ENCODE measurements at places on chromosomes 16 and 17.

GRCh38 chr17:76682296-76682695 is 28.5 kb downstream of the MXRA7 start:
- DNase-seq: peak; percentile 43

GRCh38 chr16:79816081-79816497 is 215.6 kb upstream of the MAF start:
- DNase-seq: no peak

- DNase-seq: no peak
Observed at GRCh38 chr17:40348136-40348504, 16.4 kb downstream of the GJD3 start.

GRCh38 chr17:4318186-4318585 is 48.3 kb downstream of the UBE2G1 start:
- DNase-seq: no peak

GRCh38 chr16:87278191-87279093 is 38.8 kb downstream of the C16orf95 start:
- peak; percentile 76 for DNase-seq

DNA sequence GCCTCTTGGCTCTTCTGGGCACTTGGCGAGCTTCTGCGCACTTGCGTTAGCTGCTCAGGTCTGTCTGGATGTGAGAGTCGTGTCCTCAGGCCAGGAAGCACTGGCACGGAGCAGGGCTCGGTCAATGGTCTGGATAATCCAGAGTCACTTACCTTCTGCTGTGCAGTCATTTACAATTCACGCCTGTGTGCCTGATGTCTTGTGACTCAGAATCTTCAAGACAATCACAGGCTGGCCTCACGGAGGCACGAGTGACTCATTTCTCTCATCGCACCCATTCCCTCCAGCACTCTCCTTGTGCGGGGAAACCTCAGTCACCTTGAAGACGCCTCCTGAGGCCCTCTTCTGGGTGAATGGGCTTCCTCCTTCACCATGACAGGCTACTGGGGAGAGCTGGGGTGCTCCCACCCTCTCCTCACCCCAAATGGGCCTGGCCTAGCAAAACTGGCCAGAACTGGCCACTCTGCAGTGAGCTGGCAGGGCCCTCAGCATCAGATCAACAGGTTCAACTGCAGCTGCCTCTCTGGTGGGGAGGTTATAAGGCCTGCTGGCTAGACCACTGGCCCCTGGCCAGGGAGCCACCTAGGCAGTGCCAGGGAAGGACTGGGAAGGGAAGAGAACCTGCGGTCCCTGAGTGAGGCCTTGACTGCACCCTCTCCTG is 1.9 kb upstream of the CAPN15 start:
- DNase-seq: no peak

GRCh38 chr17:69228018-69228417 is 606 bp downstream of the ABCA10 start:
- no peak for DNase-seq

DNA sequence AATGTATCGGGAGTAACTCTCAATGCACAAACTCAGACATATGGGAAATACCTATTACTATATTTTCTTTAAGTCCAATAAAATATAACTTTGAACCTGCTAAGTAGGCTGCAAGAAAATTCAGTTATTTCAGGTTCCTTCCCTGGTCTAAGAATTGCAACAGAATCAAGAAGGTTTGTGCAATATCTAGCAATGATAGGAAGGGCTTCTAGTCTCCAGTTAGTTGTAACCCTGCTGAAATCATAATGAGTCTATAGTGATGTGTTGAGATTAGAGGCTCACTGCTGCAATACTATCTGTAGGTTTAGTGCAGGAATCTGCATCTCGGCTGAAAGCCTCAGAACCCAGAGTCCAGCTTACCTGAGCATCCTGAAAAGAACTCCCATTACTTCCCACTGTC is 110.5 kb downstream of the PMP22 start:
- no peak for DNase-seq

- DNase-seq: no peak
Observed at GRCh38 chr16:67842509-67843342, 606 bp downstream of the THAP11 start.

GRCh38 chr17:82333279-82334171 is at the start of gene SECTM1:
Gene SECTM1, minus strand, starts transcription at chr17:82333766. Its CDS starts 6,526 bp downstream, at chr17:82327240.
- peak; percentile 69 for DNase-seq

DNA sequence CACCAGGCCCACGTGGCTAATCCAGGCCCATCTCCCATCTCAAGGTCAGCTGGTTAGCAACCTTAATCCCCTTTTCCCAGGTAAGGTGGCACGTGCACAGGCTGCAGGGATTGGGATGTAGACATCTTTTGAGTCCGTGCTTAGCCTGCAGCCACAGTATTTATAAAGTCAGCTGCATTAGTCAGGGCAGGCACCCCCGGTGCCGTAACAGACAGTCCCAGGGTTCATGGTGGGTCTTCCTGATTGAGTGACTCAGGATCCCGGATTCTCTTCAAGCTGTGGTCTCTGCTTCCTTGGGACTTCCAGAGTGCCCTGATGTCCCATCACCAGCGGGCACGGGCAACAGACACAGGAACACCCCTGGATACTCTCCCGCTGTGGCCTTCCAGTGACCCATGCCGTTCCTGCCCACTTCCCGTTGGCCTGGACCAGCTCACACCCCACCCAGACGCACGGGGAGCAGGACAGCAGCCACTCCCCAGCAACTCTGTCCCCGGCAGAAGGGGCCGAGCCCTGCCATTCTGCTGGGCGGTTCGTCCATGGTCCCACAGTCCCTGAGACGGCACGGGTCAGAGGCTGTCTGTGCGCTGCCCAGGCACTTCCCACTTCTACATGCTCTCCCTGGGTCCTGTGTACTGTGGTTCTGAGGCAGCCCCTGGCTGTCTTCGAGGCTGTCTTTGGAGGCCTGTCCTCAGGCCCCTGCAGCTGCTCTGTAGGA is 248.6 kb upstream of the GSE1 start:
- no peak for DNase-seq

GRCh38 chr17:19728084-19728495 is 11.7 kb upstream of the SLC47A2 start:
- peak; percentile 89 for DNase-seq

GRCh38 chr16:47565454-47565853 is 104.3 kb downstream of the PHKB start:
- peak; percentile 48 for DNase-seq

GRCh38 chr17:65901394-65901793 is 290.5 kb downstream of the CEP112 start:
- DNase-seq: no peak

DNA sequence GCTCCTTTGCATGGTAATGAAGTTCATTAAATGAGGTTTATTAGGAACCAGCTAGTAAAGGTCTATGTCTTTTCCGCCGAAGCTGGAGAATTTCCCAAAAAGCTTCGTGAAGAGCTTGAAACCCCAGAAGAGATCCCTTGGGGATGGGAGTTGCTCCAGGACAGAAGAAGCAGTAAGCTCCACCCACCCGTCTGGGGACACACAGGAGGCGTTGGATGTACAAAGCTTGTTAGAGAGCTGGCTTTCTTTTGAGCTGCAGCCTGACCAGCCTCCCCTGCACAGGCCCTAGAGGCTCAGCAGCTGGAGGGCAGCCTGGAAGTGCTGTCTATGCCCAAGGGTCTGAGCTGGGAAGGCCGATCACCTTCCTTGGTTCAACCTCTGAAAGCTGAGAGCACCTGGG is 147.4 kb upstream of the SDK2 start:
- no peak for DNase-seq

DNA sequence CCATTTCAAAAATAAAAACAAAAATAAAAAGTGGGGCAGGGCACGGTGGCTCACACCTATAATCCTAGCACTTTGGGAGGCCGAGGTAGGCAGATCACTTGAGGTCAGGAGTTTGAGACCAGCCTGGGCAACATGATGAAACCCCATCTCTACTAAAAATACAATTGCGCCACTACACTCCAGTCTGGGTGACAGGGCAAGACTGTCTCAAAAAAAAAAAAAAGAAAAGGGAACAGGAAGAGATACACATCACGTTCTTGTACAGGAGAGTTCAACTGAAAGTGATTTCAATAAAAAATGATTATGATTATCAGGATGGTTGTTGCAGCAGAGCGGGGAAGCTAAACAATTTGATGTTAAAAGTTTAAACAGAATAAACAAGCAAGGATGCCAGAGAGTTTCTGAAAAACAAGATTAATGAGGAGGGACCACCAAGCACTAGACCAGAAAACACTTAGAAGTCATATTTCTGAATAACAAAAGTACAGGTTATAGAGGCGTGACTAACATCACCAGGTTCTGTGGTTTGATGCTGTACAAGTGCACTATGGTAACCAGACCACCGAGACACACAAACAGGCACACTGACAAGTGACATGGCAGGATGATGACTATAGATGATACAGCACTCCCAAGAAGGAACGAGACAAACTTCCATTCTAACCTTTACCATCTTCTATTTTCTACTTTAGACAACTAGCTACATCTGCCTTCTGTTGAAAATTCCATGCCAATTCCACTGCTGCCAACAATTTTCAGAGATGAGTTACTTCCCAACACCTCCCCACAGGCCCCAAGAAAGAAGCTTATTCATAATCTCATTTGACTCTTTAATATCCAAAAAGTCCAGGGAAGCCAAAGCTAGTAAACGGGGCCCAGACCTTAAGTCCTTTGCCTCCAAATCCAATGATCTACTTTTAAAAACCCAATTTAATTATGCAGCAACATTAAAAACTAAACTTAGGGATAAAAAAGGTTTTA is 11.8 kb downstream of the DNAJA2 start:
- DNase-seq: no peak

GRCh38 chr16:62967611-62968010 is 931.4 kb upstream of the CDH8 start:
- DNase-seq: no peak

GRCh38 chr17:688100-688989 is 26.3 kb downstream of the VPS53 start:
- peak; percentile 32 for DNase-seq

- peak; percentile 67 for DNase-seq
Observed at GRCh38 chr16:75471723-75472633, 7.5 kb upstream of the TMEM170A start.

GRCh38 chr17:10777890-10778289 is 26.0 kb downstream of the TMEM238L start:
- no peak for DNase-seq

DNA sequence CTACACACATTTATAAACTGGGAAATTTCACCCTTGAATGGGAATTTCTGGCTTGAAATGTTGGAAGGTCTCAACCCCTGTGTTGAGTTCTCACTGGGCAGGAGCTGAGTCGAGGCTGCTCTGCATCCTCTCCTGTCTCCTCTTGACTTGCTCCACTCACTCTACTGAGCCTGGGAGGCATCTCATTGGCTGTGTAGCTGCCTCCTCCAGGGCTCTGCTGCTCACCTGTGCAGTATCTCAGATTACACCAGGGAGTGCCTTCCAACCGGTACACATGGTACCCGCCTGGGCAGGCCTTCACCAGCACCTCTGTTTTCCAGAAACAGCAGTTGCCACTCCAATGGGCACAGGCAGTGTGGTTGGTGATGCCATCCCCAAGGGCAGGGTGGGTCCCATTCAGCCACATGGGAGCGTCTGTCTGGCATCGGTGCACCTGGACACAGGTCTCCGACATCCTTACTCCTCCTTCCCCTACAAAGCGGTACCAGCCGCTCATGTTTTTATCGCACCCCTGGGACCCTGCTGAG is 3.7 kb downstream of the GP2 start:
- DNase-seq: no peak

GRCh38 chr17:31392002-31392855 is 754 bp downstream of the RAB11FIP4 start:
- no peak for DNase-seq

DNA sequence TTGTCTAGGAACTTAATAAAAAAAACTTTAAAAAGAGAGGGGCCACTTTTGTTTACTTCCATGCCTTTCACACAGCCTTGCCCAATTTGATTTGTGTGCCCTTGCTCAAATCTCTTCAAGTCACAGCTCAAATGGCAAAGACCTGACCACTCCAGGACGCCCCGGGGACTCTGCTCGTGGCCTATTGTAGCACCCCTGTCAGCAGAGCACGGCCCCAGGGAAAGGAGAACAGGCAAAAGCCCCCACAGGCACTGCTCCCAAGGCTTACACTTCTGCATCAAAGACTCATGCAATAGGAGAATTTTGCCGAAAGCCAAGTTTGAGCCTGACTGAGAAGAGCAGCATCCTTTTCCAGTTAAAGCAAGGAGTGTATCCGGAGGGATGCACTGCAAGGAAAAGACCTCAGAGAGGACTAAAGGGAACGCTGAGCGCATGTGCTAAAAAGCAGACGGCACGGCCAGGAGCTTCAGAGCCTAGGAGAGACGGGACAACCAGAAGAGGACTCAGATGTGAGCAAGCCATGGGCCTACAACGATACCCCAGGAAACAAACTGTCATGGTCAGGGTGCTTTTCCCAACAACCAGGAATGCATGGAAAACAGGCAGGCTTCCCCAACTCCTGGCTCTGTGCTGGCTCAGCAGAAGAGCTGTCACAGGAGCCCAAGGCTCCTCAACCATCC is 8.2 kb downstream of the CREBBP start:
- DNase-seq: no peak

DNA sequence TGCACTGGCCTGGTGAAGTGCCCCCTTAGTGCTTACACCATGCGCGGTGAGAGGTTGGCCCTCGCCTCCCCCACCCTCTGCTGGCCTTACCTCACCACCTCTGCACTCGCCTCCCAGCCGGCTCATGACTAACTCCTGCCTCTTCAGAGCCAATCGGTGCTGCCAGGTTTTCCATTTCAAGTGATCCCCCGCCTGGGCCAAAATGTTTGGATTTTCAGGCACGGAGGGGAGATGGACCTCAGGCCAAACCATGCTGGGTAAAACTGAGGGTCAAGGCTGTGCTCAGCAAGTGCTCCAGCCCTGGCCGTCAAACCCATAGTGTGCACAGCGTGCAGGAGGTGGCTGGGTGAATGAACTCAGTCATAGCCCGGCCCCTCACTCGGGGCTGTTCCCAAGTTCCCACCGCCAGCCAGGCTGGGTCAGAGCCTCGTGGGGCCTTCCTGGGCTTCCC is 175.4 kb downstream of the SEC14L1 start:
- DNase-seq: no peak

DNA sequence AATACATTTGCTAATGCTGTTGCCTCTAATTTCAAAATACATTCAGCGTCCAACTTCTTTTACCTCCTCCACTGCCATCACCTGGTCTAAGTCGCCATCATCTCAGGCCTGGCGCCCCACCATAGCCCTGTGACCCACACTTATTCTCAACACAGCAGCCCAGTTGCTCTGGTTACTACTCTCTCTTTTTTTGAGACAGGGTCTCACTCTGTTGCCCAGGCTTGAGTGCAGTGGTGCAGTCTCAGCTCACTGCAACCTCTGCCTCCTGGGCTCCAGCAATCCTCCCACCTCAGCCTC is 7.5 kb upstream of the NKD1 start:
- DNase-seq: no peak

- no peak for DNase-seq
Observed at GRCh38 chr17:60548990-60549389, 22.9 kb upstream of the APPBP2 start.

GRCh38 chr16:53911513-53911912 is 207.6 kb downstream of the FTO start:
- DNase-seq: no peak

GRCh38 chr17:17681187-17681743 is at the start of gene RAI1:
Gene RAI1, plus strand, starts transcription at chr17:17681458. Its CDS starts 111,491 bp downstream, at chr17:17792949.
- DNase-seq: peak; percentile 44

- DNase-seq: no peak
Observed at GRCh38 chr16:4057439-4057877, 58.8 kb downstream of the ADCY9 start.

- DNase-seq: no peak
Observed at GRCh38 chr17:33096161-33096560, 104.5 kb downstream of the SPACA3 start.
